ENCODE measurements at places on chromosomes 5 and 9.
A peak's percentile ranks its signal among the peaks of the same experiment; 100 is the strongest.

DNA sequence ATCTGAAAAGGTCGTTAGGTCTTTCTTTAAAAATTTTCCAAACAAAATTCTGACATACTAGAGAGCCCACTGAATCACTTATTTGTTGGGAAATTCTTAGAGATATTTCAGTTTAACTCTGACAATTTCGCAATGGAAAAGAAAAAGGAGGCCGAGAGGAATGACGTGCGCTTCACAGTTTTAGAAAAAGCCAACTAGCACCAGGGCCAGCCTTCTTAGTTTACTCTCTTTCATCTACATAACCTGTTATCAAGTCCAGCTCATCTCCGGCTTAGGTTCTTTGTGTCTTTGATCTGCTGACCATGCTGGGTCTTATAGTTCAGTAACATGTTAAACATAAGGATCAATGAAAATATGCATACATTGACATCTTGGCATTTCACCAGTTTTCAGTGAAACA lies 201.7 kb upstream of the TAS2R1 start:
- DNase-seq: no peak

- DNase-seq: peak; percentile 80
Observed at GRCh38 chr9:137254624-137255447, at the start of gene NELFB. Gene NELFB (plus strand): TSS chr9:137255327.

DNA sequence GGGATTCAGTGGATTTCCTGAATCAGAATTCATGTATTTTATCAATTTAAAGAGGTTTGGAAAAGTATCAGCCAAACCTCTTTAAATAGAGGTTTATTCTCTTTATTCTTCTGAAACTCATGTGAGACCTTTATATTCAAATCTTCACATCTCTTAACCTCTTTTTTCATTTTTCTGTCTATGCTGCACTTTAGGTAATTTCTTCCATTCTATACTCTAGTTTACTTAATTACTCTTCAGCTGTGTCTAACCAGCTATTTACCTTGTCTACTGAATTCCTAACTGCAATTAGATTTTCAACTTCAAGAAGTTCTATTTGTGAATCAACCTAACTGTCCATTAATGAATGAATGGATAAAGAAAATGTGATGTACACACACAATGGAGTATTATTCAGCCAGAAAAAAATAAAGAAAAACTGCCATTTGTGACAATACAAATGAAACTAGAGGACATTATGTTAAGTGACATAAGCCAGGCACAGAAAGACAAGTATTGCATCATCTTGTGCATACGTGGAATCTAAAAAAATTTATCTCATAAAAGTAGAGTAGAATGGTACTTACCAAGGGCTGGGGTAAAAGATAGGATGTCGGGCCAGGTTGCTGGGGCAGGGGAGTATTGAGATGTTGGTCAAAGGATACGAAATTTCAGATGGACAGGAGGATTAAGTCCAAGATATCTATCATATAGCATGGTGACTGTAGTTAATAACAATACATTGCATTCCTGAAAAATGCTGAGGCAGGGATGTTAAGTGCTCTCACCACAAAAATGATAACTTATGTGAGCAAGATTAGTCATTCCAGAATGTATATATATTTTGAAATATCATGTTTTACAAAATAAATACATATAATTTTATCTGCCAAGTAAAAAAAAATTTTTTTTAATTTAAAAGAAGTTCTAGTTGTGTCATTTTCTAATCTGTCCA lies 129.5 kb upstream of the LRRTM2 start:
- no peak for DNase-seq

DNA sequence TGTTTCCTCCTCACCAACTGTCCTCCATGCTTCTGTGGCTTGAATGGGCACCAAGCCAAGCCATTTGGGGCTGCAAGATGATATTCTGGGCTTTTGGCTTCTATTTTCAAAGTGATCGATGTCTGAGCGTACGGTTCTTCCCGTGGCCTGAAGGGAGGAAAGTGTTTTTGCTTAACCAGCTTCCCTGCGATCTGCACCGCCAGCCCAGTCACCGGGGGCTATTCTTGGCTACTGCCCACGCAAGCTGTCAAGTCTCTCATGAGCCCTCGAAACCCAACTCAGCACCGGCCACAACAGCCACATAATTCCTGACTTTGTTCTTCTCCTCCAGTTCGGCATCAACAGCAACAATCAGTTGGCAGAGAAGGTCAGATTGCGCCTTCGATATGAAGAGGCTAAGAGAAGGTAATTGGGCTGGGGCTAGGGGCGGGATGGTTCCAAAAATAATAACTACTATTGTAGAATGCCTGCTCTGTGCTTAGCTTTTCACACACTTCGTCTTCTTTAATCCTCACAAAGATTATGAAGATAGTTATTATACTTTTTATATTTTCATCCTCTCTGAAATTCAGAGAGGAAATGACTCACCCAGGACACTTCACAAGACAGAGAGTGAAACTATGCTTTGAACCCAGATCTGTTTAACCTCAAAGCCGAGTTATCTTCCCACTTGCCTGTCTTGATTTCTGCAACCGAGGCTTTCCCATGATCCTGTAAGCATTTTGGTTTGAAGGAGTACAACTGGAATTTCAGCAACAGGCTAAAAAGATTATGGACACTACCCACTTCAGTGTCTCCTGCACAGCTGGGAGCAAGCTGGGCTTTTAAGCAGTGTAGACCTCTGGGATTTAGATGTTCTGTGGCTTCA lies 76.4 kb upstream of the RARS1 start:
- no peak for DNase-seq

GRCh38 chr5:121949885-121950284 lies 11.9 kb upstream of the SRFBP1 start:
- DNase-seq: peak; percentile 45

DNA sequence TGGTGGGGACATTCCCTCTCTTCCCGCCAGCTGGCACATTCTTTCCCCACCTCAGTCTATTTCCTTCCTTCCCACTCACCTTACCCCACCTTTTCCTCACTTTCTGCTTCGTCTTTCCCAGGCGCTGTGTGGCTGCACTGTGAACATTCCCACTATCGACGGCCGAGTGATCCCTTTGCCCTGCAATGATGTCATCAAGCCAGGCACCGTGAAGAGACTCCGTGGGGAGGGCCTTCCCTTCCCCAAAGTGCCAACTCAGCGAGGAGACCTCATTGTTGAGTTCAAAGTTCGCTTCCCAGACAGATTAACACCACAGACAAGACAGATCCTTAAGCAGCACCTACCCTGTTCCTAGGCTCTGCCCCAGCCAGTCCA lies 7.3 kb downstream of the DNAJB5 start:
- no peak for DNase-seq

DNA sequence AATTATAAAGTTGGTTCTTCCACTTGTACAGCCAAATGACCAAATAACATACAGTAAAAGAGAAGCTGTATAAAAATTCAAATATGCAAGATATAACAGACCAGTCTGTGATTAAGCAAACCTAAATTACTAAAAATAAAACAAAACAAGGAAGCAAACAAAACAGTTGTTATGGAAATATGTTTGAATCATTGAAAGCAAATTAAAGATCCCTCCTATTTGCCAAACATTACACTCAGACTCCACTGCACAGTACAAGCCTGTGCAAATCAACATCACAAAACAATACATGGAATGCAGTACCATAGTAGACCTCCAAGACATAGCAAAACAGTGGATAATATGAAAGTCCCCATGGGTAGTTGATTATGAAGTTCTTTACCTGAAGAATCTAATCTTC lies 288.1 kb upstream of the PTGER4 start:
- peak; percentile 10 for DNase-seq

GRCh38 chr5:168216989-168217388 lies 74.5 kb upstream of the WWC1 start:
- DNase-seq: no peak

DNA sequence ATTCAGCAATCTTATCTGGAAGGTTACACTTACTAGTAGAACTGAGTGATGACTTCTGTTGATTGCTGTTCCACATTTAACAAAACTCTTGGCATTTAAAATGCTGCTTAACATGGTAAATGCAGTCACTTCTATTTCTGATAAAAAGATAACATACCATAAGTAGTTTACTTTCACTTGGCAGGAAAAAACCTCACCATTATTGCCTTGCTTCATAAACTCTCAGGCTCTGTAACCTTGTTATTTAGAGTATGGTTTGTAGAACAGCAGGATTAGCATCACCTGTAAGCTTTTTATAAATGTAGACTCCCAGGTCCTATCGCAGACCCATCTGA lies 55.5 kb downstream of the AUH start:
- no peak for DNase-seq

DNA sequence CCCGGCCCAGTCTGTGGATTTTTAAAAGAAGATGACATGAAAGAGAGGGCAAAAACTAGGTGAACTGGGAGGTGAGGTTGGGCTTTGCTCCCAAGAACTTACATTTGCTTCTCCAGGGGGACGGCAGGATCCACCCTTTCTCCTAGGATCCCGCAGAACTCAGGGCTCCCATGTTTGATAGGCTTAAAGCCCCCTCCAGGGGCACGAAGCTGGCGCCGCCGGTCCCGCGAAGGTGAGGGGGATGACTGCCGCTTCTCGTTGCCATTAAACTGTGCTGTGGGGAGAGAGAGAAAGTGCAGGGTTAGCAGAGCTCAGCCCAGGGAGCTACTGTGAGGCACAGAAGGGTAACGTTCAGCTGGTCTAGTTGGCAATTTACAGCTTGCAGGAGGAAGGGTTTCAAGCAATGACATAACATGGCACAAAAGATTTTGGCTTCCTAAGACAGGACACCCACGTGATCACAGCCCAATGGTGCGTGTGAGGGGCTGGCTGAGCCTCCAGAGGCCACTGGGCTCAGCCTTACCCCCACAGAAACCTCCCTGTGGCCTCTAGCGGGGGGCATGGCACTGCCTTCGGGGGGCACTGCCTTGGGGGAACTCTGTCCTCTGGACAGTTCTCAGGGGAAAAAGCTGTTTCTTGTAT lies 52.0 kb upstream of the SLC25A51 start:
- DNase-seq: no peak

- no peak for DNase-seq
Observed at GRCh38 chr9:23322392-23322791, 503.6 kb downstream of the ELAVL2 start.

DNA sequence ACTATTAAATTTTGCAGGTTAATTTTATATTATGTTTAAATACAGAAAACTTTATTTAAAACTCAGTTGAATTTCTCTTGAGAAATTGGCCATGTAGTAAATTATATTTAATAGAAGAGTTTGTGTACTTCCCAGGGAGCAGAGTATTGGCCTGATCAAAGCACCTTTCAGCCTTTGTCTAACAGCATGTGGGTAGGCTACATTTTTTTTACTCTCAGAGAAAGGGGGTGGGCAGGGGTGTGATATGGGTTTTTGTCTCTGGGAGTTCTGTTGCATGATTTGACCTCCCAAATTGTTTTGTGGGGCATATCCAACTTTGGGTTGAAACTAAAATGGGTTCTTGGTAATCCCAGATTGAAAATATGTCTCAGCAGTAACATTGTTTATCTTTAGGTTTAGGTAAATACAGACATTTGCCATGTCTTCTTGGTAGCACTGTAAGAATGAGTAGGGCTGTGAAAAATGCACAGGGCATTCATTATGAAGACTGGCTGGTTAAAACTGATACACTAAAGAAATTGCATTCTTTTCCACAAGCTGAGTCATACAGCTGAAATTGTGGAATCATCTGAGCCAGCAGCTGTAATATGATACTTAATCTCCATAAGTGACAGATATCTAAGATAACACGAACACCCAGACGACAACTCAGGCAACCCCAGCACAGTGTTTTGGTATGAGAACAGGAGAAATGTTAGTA lies 75.4 kb upstream of the CDKN2B start:
- peak; percentile 62 for DNase-seq

GRCh38 chr5:16809395-16810207 lies 126.5 kb downstream of the MYO10 start:
- DNase-seq: no peak

- DNase-seq: no peak
Observed at GRCh38 chr5:109324351-109324750, 85.4 kb downstream of the PJA2 start.

Data from kidney capillary endothelial cell (primary cell).